NCI-H1436 (cell line): ENCODE measurements at places on chromosomes 11 and 22.
A peak's percentile ranks its signal among the peaks of the same experiment; 100 is the strongest.

- DNase-seq = no peak
Observed at GRCh38 chr11:76614471-76615179, 55.9 kb downstream of the LRRC32 start.

- no peak for DNase-seq
Observed at GRCh38 chr11:84372381-84372950, 1086.3 kb upstream of the CCDC90B start.

- DNase-seq = no peak
Observed at GRCh38 chr11:102599642-102600261, 25.4 kb downstream of the MMP20 start.

- DNase-seq = no peak
Observed at GRCh38 chr11:113521737-113522517, 46.7 kb upstream of the DRD2 start.

DNA sequence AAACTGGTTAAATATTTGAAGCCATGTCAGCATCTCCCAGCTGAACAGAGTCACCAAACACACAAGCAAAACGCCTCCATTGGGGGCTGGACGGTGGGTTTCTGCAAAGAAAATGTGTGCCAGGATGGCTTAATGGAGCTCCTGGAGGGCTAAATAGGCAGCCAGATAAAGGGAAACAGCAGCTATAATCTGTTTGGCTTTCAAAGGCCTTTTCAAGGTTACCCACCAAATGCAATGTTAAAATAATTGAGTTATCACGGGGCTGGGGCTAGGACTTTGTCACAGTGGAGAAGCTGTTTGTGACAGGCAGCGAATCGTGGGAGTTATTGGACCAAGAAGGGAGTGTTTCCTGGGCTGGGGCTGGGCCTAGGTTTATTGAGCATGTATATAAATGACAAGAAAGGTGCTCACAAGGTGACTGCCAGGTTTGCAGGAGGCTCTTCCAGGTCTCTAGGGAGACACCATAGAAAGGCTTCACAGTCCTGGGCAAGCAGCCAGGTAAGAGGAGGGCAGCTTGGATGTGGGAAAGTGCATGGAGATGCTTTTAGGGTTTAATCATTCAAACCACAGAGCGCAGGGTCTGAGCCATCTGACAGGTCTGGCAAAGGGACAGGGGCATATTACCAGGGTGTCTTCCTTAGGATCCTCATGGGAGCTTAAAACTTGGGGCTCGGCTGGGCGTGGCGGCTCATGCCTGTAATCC lies 28.3 kb downstream of the GRIK4 start:
- peak; percentile 13 for DNase-seq

DNA sequence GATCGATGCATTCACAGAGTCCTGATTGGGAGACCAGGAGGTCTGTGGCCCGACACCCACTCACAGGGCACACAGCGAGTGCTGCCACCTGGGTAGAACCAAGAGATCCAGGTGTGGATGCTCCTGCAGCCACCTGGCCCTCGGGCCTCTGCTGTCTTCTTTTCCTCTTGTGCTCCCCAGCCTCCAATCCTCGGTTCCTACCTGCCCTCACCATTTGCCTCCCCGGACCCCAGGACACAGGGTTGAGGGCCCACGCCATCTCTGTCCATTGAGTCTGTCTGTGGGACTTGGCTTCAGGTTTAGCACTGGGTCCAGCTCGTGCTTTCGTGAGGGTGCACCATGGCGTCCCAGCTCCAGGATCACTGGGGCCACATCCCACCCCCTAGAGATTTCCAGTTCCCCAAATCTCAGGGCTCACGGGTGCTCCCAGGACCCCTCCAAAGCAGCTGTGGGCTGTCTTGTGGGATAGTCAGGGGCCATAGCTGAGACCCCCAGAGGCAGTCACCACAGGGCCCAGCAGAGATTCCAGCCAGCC lies 591.1 kb downstream of the BRD1 start:
- no peak for DNase-seq

DNA sequence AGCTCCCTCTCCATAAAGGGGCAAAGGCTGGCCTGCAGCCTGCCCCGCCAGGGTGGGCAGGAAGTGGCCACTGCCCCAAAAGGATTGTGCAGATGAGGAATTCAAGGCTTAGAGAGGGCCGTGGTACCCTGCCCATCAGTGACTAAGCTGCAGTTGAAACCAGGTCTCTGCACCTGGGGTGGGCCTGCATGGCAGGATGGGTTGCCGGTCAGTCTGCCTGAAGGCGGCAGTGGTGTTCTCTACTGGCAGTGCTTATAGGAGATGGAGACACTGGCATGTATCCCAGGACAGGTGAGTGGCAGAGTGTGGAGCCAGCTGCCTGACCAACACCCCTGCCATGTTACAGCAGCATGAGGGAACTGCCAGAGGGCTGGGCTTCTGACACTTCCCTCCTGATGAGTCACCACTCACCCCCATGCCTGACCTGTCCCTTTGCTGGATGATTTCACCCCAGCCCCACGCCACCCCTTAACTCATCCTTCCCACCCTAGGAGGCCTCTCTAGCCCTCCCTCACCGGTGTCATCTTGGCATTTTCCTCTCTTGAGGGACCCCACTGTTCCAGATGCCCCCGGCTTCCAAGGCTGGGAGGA lies 70.2 kb upstream of the LMO1 start:
- no peak for DNase-seq

GRCh38 chr22:46866591-46866990 lies 104.1 kb downstream of the TBC1D22A start:
- no peak for DNase-seq

DNA sequence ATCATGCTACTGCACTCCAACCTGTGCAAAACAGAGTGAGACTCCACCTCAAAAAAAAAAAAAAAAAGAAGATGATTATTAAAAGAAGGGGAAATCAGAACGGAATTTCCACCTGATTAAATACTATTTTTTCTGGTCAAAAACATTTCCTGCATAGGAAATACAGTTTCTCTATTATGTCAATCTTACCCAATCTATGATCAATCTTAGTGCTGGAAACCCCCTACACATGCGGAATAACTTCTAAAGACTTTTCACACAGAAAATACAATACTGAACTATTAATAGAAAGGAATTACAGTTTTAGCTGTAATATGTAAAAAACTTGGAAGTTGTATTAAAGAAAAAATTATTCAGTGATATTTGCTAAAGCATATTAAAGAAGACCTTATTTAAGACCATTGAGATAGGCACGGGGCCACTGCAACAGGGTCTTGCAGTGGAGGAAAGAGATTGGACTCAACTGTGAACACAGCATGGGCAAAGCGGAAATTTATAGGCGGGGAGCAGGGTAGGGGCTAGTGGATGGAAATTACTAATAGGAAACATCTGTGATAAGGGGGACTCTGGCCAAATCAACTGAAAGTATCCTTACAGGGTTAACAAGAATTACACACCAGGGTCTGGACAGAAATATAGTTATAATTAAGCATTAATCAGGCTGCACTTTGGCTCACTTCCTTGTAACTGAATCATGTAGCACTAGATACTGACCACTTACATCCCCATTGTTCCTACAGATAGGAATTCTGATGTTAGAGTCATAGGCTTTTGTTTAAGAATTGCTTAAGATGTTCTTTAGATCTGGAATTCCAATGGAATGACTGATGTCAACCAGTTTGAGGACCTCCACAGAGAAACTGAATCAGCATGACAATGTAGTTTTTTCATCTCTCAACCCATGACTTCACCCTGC lies 411.5 kb upstream of the DDI1 start:
- no peak for DNase-seq

DNA sequence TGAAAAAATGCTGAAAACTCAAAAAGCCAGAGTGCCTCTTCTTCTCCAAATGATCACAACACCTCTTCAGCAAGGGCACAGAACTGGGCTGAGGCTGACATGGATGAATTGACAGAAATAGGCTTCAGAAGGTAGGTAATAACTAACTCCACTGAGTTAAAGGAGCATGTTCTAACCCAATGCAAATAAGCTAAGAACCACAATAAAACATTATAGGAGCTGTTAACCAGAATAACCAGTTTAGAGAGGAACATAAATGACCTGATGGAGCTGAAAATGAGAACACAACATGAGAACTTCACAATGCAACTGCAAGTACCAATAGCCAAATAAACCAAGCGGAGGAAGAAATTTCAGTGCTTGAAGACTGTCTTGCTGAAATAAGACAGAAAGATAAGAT lies 9.2 kb downstream of the OR56B4 start:
- DNase-seq = no peak

GRCh38 chr22:27613099-27614005 lies 188.2 kb downstream of the MN1 start:
- DNase-seq = no peak

- DNase-seq = no peak
Observed at GRCh38 chr22:37148031-37148651, 1.6 kb downstream of the IL2RB start.

DNA sequence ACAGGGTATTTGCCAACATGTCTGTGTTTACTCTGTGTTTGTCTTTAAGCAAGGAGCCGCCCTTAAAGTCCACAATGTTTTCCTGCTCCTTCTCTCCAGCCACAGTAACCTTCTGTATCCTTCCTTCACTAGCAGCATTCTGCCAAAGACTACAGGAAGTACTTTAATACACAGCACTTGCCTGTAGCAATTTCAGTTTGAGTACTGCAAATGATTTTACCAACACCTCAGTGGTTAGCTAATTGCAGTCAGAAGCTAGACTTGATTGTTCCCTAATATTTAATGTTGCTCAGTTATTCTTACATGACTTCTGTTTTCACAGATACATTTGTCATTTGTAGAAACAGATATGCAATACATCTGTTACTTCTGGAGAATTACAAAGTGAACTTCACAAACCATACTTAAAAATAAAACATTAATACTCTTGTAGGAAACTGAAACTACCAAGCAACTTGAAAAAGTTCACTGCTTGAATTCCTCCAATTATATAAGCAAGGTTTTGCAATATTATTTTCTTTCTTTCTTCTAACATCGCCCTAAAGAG lies 69.1 kb downstream of the FCHSD2 start:
- peak; percentile 4 for DNase-seq

DNA sequence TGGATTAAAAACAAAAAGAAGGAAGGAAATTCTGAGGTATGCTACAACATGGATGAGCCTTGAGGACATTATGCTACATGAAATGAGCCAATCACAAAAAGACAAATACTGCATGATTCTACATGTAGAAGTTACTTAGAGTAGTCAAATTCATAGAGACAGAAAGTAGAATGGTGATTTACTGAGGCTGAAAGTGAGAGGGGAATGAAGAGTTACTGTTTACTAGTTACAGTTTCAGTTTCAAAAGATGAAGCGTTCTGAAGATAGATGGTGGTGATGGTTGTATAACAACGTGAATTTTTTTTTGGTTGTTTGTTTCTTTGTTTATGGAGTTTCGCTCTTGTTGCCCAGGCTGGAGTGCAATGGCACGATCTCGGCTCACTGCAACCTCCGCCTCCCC lies 9.5 kb downstream of the OR5P2 start:
- no peak for DNase-seq

DNA sequence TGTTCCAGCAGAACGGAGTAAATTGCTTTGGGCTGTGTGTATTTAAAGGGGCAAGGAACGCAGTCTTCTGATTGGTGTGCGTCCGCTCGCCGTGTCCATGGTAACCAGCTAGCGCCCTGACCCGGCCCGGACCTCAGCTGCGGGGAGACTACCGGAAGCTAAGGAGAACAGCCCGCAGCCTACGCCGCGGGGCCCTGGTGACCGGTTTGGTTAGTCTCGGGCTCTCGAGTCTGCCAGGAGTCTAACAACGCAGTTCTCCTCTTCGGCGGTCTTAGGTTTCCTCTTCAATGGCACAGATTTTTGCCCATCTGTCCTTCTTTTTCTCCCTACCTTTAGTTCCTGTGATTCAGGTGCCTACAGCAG lies 3.5 kb upstream of the OR56A3 start:
- no peak for DNase-seq

- no peak for DNase-seq
Observed at GRCh38 chr11:76459299-76459698, 14.5 kb downstream of the EMSY start.

DNA sequence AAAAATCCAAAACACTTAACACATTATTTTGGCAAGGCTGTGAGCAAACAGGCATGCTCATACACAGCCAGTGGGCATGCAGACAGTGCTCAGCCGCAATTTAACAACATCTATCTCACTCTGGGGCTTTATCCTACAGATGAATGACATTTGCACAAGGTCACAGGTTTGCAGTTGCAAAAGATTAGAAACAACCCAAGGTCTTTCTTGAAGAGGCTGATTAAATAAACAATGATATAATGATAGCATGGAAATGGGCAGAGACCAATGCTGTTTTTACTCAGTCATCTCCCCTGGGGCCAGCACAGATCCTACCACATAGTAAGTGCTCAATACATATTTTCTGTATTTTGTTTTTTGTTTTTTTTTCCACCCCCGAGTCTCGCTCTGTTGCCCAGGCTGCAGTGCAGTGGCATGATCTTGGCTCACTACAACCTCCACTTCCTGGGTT lies 9.4 kb downstream of the A4GALT start:
- DNase-seq = no peak

DNA sequence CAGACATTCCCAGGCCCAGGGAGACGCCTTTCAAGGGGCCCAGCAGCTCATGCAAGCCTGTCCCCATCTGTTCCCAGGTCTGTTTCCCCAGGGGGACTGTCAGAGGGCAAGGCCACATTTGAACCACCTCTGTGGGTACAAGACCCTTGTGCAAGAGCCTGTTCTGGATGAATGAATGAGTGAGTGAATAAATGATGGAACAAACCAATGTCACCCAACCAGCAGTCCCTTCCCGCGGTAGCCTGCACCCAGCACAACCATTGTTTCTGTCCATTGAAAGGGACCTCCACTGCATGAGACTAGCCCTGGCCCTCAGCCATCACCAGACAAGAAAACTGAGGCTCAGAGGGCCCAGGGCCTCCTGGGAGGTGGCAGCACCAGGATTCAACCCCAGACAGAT lies 69.7 kb upstream of the TCF20 start:
- DNase-seq = no peak

DNA sequence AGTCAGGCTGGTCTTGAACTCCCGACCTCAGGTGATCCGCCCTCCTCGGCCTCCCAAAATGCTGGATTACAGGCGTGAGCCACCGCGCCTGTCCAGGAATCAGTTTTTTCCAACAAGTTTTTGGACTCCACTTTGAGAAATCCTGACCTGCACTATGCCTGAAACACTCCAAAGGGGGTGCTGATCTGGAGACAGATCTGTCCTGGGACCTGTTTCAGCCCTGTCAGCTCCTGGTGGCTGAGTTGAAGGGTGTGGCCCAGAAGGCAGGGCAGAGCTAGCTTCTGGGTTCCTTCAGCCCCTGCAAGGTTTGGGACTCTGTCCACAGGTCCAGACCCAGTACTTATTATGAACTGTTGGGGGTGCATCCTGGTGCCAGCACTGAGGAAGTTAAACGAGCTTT lies 1.2 kb downstream of the DNAJC4 start:
- DNase-seq = no peak

- DNase-seq = peak; percentile 55
Observed at GRCh38 chr11:75582895-75583717, 21.1 kb downstream of the SERPINH1 start.
